ENCODE measurements at places on chromosomes 11 and 22.

GRCh38 chr22:24141586-24141985 lies 39.7 kb upstream of the SUSD2 start:
- no peak for DNase-seq

DNA sequence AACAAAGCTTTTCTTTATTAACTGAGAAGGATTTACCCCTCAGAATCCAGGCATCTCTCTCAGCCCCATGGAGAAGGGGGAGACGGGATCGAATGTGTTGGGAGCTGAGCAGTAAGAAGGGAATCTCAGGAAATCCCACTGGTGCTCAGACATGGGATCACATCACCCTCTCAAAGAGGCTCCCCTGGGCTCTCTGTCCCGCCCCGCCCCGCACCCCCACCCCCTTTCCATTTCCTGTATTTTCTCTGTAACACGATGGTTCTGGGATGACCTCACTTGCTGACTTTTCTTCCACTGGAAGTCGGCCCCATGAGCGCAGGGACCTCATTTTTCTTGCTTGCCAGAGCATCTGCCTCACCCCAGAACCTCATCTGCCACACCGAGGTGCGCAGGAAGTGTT lies 100.0 kb downstream of the RPS6KA4 start:
- no peak for DNase-seq

DNA sequence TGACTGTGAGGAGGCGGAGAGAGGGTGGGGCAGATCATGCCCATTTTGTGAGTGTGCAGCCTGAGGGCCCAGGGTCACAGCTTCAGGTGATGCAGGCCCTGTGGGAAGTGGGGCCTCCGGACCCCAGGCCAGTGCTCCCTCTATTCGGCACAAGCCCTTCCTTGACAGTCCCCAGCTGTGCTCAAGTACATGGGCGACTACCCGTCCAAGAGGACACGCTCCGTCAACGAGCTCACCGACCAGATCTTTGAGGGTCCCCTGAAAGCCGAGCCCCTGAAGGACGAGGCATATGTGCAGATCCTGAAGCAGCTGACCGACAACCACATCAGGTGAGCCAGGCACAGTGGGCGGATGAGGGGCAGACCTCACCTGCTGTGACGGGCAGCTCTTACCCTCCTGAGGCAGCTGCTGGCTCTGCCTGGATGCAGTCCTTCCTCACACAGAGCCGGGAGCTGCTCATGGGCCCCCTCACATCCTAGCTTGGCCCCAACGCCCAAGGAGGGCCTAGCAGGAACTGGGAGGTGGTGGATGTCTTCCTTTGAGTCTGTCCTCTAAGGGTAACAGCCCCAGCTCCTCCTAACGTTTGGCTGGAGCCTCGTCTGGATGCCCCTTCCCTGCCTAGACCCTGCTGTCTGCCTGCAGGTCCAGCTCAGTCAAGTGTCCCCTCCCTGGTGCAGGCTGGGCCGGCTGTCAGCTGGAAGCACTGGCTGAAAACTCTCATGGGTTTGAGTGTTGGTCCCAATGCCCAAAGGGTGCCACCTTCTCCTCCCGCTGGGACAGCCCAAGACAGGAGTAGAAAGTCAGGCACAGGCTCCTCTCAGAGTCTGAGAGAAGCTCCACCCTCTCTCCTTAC lies 76.1 kb downstream of the MYO7A start:
- no peak for DNase-seq

DNA sequence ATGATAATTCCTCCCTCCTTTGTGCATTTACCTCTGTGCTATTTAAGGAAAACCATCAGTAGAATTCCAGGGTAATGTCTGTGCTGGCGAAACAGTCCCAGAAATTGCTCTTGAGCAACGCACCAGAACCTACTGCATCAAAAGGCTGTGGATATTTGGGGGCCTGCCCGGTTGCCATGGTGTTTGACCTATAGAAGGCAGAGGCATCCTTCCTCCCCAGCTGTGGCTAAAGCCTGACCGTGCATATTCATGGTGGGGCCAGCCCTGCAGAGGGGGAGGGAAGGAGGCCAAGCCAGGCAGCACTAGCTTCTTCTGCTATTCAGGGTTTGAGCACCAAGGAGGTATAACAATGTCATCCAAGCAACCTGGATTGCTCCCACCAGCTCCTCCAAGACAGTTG lies 215.0 kb upstream of the E2F8 start:
- no peak for DNase-seq

DNA sequence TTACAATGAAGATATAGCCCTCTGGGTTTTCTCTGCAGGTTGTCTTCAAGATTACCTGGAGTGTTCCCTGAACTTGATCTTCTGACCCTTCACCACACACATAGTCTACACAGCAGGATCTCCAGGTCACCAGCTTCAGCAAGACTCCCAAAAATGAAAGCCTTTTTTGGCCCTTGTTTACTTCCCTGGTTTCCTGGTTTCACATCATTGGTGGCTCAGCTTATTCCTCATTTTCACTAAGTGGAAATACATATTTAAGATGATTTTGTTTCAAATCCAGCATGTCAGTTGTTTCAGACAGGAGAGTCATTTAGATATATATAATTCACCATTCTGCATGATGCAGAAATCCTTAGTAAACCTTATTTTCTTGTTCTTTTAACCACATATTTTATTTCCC lies 41.6 kb upstream of the MPEG1 start:
- no peak for DNase-seq

DNA sequence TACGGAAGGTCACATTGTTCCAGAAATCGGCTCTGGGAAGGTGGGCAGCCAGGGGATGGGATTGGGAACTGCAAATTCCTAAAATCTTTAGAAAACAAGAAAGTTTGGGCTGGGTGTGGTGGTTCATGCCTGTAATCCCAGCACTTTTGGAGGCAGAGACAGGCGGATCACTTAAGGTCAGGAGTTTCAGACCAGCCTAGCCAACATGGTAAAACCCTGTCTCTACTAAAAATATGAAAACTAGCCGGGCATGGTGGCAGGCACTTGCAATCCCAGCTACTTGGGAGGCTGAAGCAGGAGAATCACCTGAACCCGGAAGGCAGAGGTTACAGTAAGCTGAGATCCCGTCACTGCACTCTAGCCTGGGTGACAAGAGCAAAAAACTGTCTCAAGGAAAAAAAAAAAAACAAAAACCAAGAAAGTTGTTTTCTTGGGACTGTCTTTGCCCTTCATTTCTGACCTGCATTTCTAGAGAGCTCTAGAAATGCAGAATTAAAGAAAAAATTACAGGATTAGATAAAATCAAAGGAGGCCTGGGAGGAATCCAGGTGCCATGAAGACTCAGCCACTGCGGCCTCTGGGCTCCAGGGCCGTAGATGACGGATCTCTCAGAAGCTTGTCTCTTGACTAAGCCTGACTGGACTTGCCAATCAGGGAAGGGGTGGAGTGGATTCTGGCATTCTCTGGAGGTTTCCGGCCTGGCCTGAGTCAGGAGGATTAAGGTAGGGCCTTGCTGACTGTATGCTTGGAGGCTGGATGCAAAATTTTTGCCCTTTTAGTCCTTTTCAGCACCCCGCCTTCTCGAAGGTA lies 5.3 kb upstream of the MALAT1 start:
- DNase-seq: peak; percentile 90

GRCh38 chr22:23500508-23501260 lies 79.4 kb downstream of the IGLL1 start:
- no peak for DNase-seq

GRCh38 chr11:103499710-103500340 lies 390.6 kb downstream of the DYNC2H1 start:
- no peak for DNase-seq

- DNase-seq: no peak
Measured at GRCh38 chr22:41526830-41527799, 17.2 kb downstream of the POLR3H start.

DNA sequence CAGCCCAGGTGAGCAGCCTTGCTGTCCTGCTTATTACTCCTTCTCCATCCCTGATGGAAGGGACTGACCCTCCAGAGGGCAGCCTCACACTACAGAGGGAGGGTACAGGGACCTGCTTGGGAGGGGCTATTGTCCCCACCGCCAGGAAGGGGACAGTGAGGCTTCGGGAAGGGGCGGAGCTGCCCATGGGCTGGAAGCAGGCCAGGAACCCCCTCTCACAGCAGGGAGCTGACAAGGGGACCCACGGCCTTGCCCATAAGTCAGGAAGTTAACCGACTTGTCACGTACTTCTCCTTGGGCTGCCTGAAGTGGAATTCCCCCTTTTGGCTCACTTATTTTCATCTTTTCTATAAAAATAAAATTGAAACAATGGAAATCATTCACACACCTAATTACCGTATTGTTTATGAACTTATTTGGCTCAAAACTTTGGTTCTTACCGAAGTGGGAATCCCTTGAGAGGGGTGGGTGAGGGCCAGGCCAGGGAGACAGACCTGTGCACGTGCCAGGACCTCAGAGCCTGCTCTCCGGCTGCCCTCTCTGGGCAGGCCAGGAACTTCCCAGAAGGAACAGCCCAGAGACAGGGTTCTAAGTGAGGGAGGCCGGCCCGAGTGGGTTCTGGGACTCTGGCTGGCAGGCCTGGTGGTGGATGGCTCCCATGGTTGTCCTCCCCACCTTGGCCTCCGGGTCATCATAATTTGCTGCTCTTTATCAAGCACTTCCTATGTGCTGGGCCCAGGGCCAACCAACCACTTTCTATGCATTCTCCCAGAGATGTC lies 5.8 kb downstream of the MGAT3 start:
- DNase-seq: no peak

- no peak for DNase-seq
Measured at GRCh38 chr22:50186181-50186714, 535 bp downstream of the TRABD start.

DNA sequence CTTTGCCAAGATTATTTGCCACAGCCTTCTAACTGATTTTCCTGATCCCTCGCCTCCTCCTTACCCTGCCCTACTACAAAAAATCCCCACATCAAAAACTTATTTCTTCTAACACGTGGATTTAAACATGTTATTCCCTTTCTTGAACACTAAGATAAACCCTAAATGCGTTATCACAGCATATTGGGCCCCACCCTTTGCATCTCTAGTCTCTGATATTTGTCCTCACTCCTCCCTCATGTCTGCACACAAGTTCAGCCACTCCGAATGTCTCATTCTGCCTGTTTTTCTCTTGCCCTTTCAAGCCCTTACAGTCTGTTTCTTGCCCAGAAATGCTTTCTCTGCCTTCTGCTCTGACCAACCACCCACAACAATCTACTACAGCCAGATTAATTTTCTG lies 10.6 kb upstream of the ACER3 start:
- DNase-seq: no peak

DNA sequence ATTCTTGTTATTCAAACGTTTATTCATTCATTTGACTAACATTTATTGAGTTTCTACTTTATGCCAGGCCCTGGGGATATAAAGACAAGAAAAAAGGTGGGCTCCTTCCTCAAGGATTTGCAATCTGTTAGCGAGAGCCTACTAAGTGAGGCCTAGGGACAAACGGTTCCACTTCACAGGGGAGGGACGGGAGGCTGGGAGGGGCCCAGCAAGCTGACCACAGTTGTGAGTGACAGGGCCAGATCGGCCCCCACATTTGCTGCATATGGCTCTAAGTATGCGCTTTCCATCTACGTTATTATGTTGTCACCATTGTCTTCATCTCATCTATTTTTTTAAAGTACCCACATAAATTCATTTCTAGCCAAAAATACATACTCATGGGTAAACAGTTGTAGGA lies 271.1 kb downstream of the BUD13 start:
- no peak for DNase-seq

GRCh38 chr11:62269654-62270278 lies at the start of gene SCGB2A2:
Gene SCGB2A2, plus strand, starts transcription at chr11:62270158. Its CDS starts 59 bp downstream, at chr11:62270217.
- DNase-seq: no peak

- peak; percentile 99 for DNase-seq
Measured at GRCh38 chr11:108616549-108616948, 23.0 kb upstream of the EXPH5 start.

DNA sequence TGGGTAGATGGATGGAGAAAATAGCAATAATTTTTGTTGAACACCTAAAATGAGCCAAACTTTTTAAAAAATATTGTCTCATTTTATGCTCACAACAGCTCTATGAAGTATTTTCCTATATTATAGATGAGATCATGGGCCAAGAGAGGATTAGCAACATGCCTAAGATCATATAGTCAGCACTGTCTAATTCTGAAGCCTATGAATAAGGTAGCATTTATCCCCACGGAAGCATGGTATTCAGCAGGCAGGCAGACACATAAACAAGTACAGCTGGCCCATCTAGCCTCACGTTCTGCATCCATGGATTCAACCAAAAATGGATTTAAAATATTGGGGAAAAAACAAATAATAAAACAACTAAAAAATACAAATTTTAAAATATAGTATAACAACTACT lies 21.9 kb upstream of the RAB30 start:
- no peak for DNase-seq

DNA sequence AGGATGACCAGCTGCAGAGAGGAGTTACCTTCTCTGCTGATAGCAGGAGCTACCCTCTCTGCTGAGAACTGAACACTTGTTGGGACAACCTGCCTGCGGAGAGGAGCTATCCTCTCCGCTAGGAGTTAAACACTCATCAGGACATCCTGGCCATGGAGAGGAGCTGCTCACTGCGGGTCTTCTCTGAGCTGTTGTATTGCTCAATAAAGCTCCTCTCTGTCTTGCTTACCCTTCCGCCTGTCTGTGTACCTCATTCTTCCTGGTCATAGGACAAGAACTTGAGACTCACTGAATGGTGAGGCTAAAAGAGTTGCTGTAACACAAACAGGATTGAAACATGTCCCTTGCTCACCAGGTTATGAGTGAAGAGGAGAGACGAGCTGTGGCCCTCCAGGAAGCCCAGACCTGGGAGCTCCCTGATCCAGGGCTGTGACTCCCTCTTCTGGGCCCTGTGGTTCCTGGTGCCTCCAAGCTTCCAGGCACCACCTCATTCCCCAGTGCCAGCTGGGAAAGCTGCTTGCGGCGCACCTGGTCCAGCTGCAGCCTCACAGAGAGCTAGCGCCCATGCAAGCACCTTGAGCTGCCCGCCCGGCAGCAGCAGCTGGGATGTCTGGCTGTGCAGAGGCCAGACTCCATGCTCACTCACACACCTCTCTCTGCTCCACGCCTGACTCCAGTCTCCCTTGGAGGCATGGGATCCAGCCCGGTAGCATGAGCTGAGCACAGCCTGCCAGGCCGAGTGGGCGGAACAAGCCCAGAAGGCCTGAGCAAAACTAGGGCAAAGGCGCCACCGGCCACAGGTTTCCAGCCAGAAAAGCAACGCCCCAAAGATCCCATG lies 50.5 kb downstream of the RAB30 start:
- no peak for DNase-seq

GRCh38 chr11:115181538-115181937 lies 322.7 kb downstream of the CADM1 start:
- no peak for DNase-seq
